Activated CD4-positive, alpha-beta T cell treated with anti-CD3 and anti-CD28 coated beads for 24 hours (primary cell): ENCODE measurements at places on chromosomes 3 and 15.

- no peak for DNase-seq
Measured at GRCh38 chr15:77305953-77306352, 114.0 kb downstream of the PEAK1 start.

GRCh38 chr15:63344731-63345390 is 36.8 kb downstream of the CA12 start:
- no peak for DNase-seq

DNA sequence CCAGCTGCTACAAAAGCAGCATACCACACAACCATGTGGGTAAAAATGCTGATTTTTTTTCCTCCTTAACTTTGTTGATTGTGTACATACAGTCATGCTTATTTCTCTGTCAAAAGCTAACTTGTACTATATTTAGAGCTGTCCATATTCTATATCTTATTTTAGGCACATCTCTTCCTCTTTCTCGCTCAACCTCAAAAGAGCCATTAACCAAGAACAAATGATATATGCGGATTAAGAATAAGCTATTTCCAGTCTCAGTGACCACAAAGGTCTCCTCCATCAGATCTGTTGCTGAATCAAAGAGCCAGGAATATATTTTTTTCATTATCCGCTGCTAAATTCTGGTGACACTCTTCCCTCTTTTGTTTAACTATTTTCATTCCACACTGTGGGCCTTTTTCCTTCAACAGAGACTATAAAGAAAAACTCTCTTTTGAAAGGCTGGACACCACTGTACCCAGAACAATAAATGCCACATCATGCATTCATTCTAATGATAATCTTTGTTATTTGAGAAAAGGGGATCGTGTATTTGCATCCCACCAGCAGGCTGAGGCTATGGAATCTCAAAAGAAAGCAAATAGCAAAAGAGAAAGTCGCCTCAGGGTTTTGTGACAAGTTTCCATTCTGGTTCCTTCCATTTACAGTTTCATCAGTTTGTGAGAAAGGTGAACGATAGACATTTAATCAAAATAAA is 8.0 kb downstream of the TMEM212 start:
- no peak for DNase-seq

- DNase-seq, result no peak
Measured at GRCh38 chr15:45702041-45702440, 67.2 kb downstream of the SQOR start.

DNA sequence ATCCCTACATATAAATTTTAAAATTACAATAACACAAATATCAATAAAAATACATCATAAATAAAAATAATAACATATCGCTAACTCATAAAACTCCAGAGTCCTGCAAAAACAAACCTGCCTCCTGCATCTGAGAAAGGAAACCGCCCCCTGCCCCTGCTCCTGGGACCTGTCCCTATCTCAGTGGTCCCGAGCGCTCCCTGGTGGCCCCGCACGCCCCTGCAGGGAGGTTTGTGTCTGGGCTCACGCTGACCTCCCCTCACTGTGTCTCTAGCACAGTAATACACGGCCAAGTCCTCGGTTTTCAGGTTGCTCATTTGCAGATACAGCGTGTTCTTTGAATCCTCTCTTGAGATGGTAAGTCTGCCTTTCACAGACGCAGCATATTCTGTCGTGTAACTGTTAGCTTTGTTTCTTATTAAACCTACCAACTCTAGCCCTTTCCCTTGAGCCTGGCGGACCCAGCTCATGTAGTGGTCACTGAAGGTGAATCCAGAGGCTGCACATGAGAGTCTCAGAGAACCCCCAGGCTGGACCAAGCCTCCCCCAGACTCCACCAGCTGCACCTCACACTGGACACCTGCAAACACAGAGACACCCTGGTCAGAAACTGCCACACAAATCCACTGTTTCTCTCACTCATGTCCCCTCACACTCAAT is 554.1 kb downstream of the GOLGA6L6 start:
- DNase-seq, result no peak
